COR-L47 (cell line): ENCODE measurements at places on chromosomes 3 and 15.

GRCh38 chr15:94670438-94671034 is 439.2 kb downstream of the MCTP2 start:
- peak; percentile 27 for DNase-seq

- DNase-seq, result no peak
Observed at GRCh38 chr15:27655056-27655455, 444.1 kb downstream of the OCA2 start.

DNA sequence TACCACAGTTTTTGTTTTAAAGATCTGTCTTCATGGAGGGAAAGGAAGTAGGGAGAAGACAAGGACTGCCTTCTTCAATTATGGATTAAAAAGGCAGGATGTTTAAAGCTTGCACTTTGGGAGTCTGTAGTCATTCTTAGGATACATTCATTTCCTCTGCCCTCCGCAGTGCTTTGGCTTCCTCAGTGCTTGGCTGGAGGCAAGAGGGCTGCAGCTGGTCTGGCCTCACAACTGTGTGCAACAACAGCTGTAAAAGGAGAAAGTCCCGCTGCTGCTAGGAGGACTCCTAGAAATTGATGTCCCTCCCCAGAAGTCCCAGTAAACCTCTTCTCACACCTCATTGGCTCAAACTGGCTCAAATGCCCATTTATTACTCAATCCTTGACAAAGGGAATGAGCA is 54.4 kb upstream of the PPP2R3A start:
- no peak for DNase-seq

GRCh38 chr15:60086681-60087429 is 82.7 kb downstream of the FOXB1 start:
- DNase-seq, result no peak

DNA sequence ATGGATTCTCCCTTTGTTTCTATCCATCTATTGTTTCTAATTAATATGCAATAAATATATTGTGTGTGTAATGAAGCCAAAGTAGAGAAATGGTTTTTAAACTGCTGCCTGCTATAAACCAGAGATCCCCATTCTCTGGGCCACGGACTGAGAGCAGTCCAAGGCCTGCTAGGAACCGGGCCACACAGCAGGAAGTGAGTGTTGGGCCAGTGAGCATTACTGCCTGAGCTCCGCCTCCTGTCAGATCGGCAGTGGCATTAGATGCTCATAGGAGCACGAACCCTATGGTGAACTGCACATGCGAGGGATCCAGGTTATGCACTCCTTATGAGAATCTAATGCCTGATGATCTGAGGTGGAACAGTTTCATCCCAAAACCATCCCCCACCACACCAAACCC is 85.2 kb upstream of the POMGNT2 start:
- DNase-seq, result no peak

DNA sequence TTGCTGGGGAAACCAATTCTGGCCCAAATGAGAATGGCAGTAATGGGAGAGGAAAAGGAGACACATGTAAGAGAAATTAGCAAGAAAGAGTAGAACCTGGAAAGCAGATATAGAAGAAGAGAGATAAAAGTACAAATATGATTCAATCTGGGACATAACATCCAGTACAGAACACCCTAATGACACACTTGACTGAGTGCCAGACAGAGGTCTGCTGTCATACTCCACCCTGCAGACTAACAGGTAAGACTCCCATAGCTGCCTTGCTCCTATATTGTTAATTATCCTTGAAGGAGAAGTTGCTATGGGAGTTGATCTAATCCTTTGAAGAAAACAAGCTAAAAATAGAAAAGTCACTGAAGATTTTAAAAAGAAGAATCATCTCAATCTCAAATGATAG is 21.1 kb downstream of the CCPG1 start:
- DNase-seq, result no peak

GRCh38 chr15:91278951-91279350 is 178.9 kb downstream of the SV2B start:
- no peak for DNase-seq

DNA sequence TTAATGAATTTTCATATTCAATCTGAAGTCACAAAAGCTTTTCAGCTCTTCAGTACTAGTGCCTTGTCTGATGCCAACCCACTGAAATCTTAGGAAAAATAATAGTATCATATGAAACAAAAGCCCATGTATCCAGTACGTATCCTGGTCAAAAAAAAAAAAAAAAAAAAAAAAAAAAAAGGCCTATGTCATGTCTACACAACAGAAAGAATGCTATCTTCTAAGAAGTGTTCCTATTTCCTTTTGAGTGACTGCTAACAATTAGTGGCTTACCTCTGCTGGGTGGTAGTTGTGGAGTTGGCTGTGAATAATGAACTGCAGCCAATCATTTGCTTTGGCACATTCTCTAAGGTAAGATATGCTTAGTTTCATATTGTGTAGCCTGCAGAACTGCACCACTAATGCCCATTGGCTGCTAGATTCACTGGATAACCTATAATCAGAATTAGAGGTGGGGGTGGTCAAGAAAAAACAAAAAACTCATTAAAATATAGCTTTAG is 59.6 kb downstream of the EIF3J start:
- DNase-seq, result no peak

DNA sequence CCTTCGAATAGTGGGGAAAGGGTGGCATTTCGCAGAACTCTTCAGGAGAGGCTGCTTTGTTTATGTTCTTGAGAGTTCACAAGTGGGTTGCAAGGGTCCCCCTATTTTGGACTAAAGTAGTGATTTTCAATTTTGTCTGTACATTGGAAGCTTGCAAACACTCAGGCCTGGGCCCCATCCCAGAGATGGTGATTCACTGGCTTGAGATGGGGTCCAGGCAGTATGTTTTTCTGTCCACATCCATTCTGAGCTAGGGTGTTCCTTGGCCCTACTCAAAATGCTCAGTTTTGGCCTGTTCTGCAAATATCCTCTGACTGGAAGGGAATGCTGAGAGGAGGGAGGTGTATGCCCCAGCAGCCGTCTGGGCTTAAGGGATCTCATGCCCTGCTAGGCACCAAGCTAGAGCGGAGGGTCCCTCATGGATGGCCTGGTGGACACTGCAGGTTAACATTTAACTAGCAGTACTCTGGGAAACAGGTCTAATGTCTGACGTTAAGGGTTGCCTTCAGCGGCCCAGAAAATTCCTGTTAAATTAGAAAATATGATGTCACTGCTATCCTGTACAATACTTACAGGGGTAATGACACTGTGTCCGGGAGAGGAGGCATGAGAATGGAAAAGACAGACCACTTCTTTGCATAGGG is 181.4 kb downstream of the OPA1 start:
- DNase-seq, result no peak

- no peak for DNase-seq
Observed at GRCh38 chr3:9468460-9468859, 71.0 kb downstream of the SETD5 start.

DNA sequence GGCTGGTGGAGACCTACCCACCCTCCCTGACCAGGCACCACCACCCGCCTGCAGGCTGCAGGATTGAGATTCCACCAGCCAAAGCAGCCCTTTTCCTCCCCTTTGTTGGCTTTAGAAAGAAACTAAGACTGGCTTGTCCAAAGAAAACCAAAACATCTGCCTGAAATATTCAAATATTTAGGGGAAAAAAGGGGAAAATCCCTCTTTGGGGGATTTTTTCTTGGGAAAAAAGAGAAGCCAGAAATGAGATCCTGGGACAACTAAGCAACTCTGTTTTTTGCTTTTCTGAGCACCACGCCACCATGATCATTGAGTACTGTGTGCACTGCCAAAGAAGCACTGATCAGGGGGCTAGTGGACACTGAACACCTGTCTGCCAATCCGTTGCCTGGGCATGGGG is 2.6 kb downstream of the DCLK3 start:
- DNase-seq, result no peak

DNA sequence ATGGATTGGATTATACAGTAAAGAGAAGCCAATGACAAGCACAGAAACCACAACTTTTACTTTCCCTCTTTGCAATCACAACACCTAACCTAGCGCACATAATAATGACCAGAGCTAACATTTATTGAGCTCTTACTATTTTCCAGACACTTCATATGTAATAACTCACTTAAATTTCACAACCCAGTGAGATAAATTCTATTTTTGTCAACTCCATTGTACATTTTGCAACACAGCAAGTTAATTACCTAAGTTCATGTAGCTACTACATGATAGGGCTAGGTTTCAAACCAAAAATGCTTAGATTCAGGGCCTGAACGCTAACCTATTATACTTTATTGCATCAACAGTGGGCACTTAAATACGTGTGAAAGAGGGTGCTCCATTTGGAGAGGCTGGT is 89.5 kb downstream of the GADL1 start:
- no peak for DNase-seq

DNA sequence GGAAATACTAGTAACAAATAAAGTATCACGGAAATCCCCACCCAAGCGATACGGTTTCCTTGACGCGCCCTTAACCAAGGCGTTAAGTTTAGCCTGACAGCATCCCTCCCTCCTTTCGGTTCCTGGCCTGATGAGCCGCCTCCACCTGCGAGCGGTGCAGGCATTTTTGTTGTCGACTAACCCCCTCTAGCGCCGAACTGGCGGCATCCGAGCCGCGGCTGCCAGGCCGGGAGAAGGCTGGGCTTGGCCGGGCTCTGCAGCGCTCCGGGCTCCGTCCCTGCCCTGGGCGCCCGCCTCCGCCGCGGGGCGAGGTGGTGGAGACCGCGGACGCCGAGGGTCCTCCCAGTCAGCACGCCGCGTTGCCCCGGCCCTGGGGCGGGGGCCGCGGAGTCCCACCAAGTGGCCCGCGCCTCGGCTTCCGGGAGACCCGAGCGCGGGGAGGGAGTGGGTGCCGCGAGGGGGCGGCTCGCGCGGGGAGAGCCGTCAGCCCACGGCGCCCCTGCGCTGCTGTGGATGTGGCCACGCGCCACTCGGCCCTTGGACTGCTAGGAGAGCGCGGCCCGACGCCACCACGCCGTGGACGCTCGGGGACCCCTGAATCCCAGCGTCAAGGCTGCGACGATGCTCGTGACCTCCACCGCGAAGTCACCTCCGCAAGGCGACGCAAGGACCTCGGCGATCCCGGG is 1.1 kb upstream of the EPHA6 start:
- DNase-seq, result peak; percentile 75

DNA sequence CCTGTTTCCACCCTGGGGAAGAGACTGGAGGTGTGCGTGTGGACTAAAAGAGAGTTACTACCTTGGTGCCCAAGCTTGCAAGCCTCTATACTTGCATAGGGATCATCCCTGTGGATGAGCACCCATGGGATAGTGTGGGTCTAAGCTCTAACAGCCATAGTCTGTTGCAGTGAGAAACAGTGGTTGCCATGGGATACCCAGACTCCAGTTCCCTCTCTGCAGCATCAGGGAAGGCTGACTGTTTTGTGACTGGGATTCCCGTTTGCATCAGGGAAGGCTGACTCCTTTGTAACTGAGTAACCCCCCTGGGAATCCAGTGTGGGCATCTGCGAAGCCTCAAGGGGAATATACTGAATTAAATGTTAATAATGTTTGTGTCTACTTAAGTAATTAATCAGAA is 196.1 kb downstream of the ZNF621 start:
- no peak for DNase-seq

- DNase-seq, result no peak
Observed at GRCh38 chr3:69420781-69421520, 35.1 kb upstream of the FRMD4B start.

DNA sequence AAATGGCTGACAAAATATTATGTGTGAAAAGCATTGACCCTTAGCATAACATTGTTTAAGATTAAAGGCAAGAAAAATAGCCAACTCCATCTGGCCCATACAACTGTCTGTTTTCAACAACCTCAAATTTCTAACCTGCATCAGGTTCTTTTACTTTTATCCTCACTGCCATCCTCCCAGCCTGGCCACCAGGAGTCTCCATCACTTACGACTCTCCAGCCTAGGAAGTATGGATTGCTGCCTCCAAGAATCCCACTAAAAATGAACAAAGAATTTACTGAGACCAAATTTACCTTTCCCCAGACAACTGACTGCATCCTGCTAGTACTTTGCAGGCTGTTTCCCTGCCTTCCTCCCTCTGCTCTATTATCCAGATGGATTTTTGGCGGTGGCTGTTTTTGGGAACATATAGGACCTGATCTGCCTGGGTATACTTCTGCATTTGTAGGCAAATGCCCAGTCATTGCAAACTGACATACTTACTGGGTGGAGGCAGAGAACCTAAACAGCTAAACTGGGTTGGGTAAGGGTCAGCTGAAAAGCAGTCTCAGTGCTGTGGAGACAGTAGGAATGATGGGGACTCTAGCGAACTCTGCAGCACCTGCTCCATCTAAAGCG is 144.2 kb downstream of the GHSR start:
- DNase-seq, result no peak

DNA sequence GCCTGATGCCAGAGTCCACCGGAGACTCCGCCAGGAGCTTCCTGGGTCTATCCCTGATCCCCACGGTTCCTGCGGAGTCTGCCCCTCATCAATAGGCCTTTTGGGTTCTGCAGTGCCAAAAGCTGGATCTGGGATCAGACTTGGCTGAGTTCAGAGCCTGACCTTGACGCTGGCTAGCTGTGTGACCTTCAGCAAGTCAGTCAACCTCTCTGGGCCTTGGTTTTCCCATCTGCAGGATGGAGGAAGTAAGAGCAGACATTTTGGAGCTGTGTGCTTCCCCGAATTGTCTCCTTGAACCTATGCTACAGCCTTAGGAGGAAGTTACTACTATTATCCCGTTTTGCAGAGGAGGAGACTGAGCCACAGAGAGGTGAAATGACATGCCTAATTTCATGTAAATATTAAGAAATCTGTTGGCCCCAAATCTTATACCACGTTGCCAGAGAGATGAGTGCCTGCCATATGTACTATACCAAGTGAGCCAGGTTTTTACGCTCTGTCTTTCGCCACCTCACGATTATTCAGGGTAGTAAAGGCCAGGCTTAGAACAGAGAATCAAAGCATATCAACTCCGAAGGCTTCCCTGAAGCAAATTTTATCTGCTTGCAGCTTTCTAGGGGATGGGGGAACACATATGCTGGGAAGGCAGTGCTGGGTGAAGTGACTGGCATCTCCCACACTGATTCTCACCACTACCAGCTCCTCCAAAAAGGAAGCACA is 112.5 kb downstream of the SRGAP3 start:
- no peak for DNase-seq

DNA sequence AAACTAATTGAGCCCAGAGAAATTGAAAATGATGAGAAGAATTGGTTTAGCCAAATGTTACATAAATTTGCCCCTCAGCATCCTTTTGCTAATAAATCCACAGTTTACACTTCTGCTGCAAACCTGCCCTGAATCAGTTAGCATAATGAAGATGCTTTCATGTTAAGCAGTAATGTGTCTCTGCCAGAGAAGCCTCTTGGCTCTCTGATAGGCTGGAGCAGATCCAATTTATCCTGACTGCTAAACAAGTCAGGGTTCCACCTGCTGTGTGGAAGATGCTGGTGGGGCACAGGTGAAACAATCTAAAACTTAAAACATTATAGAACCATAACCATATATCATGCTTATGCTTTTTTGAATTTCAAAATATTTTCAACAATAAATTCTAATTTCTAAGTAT is 946.8 kb downstream of the OTOL1 start:
- peak; percentile 78 for DNase-seq

- DNase-seq, result no peak
Observed at GRCh38 chr15:90915808-90916440, 12.8 kb downstream of the MAN2A2 start.
